ENCODE measurements at places on chromosomes 5 and 9.

GRCh38 chr5:14893381-14893780 lies 21.8 kb upstream of the ANKH start:
- no peak for DNase-seq

DNA sequence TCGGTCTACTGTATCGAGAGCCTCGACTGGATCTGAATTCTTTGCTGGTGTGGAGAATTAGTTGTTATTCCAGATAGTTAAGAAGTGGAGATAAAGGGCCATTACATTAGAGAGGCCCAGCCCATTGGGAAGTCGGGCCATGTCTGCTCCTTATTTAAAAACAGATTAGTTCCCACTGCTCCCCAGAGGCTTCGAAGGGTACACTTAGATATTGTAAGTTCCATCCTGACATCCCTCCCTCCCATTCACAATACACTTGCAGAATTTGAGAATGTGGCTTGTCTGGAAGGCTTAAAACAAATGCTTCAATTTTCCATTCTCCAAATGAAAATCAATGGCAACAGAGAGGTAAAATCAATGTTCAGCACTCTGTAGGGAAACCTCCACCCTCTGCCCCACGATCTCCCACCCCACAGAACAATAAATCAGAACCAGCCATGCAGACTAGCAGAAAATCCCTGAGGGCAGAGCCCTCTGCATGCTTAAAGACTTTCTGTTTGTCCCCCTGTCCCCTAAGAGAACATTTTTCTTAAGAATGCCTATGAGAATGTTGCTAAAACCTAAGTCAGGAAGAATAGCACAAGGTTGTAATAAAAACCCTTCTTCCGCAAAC lies 364.1 kb downstream of the SPOCK1 start:
- no peak for DNase-seq

- DNase-seq = no peak
Measured at GRCh38 chr5:156170351-156170961, 156.5 kb upstream of the SGCD start.

DNA sequence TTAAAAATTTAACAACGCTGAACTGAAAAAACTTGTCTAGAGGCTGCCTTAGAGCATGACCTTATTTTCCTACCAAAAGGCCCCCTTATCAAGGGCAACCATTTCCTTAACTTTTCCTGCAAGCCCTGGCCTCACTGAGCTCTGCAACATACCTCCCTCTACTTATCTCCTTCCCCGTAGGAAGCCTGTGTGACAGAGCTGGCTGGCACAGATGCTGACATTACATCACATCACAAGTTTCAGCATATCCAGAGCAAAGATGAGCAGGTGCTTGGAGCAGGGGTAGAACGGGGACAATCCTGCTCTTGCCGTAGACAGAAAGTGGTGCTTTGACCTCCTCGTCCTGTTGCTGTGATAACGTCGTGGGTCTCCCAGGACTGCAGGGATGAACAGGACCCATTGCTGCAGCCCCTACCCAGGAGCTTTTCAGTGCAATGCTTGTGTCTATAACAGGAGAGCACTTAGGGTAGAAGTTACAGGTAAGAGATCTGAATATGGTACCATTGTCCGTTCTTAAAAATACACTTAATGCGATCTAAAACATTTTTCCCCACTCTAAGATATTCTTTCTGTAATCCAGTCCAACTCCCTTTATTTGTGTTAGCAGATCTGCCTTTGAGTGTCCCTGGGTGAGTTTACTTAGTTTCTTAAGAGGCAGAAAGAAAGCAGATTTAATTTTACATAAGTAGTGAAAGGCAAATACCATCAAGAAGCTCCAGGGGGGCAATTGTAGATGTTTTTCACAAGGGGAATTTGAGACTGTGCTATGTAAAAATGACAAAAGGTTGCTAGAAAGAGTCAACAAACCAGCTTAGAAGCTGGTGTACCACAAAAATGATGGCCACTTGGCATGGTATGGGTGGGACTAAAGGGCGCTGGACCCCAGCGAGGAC lies 101.9 kb upstream of the EFNA5 start:
- no peak for DNase-seq

GRCh38 chr5:18236386-18236785 lies 602.1 kb downstream of the TAF11L14 start:
- no peak for DNase-seq

DNA sequence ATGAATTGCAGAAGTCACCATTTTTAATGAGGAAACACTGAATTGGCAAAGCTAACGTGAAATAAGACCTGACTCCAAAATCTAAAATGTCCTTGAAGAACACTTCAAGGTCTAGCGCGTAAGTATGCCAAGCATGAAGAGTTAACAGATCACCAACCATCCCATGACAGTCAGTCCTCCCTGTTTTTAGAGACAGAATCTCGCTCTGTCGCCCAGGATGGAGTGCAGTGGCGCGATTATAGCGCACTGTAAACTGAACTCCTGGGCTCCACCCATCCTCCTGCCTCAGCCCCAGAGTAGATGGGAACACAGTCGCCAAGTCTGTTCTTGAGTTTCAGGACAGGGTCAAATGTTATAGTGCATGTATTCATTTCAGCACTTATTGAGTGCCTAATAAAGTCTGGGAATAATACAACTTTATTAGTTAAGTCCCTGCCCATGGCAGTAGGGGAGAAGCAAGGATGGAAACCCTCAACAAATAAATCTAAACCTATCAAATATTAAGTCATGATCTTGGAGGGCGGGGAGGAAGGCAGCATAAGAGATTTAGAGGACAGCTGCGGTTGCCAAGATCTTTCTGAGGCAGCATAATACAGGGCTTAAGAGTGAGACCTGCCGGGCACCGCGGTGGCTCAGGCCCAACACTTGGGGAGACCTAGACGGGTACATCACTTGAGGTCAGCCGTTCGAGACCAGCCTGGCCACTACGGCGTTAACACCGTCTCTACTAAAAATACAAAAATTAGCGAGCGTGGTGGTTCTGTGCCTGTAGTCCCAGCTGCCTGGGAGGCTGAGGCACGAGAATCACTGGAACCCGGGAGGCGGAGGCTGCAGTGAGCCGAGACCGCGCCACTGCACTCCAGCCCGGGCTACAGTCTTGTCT lies 1.1 kb downstream of the ATPSCKMT start:
- no peak for DNase-seq

GRCh38 chr5:81768935-81769452 lies 18.1 kb upstream of the SSBP2 start:
- DNase-seq = no peak
